Putamen (tissue), 1 donor: ENCODE measurements at places on chromosomes 16 and 17.

DNA sequence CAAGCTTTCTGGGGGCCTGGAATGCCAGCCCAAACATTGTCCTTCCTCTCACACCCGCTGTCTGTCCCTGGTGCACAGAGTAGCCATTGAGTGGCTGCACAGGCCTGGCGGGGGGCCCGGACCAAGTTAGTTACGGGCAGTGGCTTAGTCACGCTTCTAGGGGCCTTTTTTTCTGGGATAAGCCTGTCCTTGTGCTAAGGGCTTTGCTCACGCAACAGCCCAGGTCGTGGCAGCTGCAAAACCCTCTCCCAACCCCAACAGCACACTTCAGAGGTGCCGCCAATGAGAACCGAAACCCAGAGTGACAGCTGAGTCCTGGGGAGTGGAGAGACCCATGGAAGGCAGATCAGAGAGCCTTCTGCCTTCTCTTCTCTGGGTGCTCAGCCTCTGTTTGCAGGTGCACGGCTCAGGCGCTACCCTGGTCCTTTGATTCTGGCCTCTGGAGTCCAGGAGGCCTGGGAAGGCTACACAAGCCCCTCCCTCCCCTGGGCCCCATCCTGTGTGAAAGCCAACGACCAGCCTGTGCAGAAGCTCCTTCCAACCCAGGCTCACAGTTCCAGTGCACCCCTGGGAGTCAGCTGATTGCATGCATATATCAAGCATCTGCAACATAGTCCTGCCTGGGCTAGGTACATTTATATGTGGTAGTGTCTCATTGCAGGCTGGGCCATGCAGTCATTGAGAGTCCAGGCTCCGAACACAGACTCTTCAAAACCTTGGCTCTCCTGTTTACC lies 9.1 kb downstream of the WSCD1 start:
- peak; percentile 58 for DNase-seq

GRCh38 chr17:41284043-41284442 lies 8.5 kb downstream of the KRTAP9-7 start:
- DNase-seq: no peak

- no peak for DNase-seq
Observed at GRCh38 chr17:66684731-66685130, 150.2 kb upstream of the CACNG5 start.

DNA sequence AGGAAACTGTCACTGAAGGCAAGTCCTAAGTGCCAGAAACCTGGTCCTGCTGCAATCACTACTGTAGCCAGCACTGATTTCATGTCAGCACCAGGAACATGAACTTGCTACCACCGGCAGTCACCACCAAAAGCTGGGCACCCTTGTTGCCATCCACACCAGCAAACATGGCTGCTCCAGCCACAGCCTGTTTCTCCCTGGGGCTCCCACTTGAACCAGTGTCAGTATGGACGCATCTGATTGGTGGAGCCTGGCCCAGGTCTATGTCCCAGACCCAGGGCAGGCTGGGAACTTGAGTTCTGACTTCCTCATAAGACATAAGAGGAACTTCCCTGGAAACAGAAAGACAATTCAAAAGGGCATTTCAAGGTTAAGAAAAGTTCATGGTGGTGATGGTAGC lies 56.5 kb downstream of the COPRS start:
- DNase-seq: no peak

DNA sequence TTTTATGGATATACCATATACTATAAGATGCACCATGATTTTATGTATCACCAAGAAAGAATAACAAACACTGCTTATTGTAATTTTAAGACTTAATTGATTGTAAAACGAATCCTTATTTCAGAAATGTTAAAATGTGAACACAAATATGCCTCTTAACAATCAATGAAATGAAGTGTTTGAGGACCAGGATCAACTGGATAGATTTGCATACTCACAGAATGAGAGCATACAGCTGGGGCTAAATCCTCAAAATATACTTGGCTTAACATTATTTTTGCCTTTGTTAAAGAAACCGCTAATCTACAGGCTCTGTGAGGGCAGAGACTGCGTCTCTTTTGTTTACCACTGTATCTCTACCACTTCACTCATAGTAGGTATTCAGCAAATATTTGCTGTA lies 93.6 kb downstream of the SPACA3 start:
- DNase-seq: no peak

DNA sequence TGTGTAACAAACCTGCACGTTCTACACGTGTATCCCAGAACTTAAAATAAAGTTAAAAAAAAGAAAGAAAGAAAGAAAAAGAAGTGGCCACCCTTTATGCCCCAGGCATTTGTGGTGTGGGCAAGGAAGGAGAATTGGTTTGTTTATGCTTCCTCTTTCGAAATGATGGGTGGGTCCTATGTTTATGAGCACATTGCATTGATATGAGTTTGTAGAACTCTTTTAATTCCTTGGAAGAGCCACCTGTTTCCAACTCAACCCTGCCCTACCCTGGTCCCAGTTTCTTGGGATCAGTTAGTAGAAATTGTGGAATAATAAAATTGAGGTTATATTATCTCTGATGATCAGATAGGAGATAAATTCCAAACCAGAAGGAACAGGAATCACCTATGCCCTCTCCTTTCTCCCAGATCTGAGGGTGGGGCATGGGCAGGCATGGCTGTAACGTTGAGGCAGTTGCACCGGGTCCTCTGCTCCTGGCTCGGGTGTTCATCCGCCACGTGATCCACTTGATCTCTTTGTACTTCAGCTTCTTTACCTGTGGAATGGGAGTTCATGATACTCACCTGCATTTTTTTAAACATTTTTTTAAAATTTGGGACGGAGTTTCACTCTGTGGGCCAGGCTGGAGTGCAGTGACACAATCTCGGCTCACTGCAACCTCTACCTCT lies 15.9 kb downstream of the CHAD start:
- DNase-seq: no peak

- DNase-seq: no peak
Observed at GRCh38 chr16:81275064-81275532, 36.6 kb downstream of the BCO1 start.

- DNase-seq: no peak
Observed at GRCh38 chr17:79608624-79608959, 2.3 kb downstream of the RBFOX3 start.

DNA sequence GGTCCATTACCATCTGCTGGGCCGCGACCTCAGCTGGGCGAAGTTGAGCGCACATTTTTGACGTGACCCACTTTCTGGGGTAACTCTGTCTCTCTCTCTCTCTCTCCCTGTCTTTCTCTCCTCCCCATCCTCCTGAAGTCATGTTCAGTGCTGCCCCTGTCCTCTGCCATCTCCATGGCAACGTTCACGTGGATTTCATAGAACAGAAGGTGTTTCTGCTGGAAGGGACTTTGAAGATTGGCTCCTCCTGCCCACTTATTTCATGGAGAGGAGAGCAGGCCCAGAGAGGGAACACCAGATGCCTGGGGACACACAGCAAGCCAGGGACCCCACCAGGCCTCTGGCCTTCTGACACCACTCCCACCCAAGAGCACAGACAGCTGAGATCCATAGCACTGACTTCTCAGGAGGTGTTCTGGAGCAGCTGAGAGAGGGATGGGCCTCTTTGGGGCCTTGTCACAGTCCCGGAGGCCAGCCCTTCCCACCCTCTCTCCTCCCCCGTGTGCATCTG lies 4.2 kb upstream of the CCNF start:
- DNase-seq: no peak

DNA sequence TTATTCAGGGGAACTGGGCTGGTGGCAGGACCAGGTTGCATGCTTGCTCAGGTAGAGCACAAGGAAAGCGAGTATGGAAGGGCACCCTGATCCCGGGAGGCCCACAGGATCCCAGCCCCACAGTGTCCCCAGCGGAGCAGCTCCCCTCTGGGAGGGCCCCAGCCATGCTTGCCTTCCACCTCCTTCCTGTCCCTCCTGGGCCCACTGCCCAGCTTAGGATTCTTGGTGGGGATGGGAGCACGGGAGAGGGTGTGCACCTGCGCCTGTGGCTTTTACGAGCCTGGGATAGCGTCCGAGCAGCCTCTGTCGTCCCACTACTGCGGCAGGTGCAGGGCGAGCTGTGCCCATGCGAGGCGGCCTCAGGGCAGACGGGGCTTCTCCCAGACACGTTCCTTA lies 114.5 kb downstream of the BANP start:
- DNase-seq: no peak

- no peak for DNase-seq
Observed at GRCh38 chr16:26729951-26730541, 336.7 kb upstream of the C16orf82 start.

DNA sequence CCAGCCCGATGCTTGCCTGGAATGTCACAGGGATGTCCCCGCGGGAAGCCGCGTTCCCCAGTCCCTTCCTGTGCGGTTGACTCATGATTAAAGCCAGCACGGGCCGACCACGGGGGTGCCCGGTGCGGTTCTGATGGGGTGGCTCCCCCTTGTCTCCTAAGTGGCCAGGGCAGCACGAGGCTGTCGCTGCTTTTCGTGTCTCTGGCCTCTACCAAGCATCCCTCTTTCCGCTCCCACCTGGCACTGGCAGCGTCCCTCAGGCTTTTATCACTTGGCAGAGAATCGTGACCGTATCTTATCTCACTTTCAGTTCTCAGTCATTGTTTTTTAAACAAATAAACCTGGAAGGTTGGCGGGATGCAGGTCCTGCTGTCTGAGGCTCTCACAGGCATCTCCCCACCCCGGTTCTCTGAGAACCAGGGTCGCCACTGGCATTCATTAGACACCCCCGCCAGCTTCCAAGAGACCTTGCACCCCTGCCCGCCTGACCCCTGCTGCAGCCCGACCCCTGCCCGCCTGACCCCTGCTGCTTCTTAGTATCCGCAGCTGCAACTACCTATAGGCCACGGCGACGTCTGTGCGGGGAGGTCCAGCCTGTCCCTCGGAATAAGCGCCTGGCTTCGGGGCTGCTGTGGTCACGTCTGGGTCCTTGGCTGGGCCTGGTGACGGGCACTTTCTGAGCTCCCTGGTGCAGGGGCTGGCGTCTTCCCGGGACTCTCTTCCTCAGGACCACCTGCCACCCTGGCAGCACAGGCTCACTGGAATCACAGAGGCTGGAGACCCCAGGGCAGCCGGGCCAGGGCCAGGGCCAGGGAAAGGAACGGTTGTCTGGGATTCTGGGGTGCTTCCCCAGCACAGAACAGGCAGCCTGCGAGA lies 7.5 kb downstream of the C1QTNF8 start:
- no peak for DNase-seq

DNA sequence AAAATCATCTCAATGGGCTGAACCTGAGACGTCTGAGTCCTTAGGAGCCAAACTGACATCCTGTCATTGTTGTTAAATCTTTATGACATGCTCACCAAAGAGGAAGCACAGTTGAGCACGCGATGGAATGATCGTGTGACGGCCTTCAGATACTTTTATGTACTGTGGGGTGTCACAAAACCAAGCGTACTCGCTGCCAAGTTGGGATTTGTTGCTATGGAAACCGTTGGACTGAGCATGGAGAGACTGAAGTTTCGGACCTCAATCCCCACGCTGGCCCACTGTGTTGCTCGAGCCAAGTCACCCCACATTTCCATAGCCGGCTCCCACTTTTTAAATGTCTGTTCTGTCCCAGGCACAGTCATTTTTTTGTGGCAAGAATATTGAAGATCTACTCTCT lies 222.8 kb upstream of the SDK2 start:
- DNase-seq: no peak

GRCh38 chr17:81349397-81350319 lies 45.6 kb upstream of the BAHCC1 start:
- DNase-seq: no peak

DNA sequence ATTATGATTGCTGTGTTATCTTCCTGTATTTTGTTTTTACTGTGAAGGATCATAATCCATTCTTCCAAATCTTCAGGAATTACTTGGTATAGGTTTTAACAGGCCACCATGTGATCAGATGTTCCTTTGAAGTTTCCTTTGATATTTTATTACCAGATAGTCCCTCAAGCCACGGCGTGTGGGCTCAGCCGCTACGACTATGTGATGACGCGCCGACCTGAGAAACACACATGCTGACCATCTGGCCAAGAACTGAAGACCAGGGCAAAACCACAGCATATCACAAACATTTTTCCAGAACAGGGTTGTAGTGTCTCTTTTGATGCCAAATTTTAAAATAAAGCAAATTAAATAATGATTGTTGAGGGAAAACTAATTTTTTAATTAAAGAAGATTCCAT lies 47.3 kb downstream of the ZCCHC14 start:
- no peak for DNase-seq

DNA sequence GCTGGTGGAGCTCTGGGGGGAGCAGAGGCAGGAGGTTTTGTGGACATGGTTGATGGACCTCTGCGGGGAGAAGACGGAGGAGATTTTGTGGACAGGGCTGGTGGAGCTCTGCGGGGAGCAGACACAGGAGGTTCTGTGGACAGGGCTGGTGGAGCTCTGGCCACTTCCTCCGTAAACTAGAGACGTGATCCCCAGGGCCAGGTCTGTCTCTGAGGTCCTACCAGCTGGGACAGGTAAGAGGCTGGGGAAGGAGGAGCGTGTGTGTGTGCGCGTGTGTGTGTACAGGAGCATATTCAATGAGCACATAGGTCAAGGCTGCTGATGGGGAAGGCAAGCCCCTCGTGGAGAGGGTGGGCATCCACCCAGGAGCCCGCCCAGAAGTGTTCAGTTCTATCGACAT lies 20.6 kb downstream of the RPH3AL start:
- no peak for DNase-seq

DNA sequence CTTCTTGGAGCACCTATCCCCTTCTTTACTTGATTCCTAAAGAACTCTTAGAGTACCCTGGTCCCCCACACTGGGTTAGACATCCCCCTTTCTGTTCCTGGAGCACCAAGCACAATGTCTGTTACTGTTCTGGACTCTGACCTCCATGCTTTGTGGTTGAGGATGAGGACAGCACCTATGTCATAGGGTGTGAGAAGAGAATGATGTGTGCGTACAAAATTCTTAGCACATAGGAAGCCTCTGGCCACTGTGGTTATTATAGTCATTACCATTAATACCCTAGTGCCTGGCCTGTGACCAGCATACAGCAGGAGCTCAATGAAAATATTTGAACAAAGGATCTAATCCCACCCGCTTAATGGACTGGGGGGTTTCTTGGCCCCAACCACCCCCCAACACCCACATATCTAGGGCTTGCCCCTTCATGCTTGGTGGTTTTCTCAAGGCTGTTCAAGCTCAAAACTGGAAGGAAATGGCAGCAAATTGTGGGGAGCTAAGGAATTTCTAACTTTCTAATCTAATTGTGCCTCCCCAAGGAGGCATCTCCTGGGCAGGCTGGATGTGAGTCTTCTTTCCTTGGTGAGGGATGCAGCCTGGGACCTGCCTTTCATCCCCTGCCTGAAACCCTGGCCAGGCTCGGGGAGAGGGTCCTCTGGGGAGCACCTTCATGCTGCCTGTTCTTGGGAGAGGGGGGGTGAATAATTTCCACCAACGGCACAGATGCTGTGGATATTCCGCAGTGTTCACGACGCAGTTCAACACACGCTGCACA lies 1.5 kb upstream of the CMIP start:
- no peak for DNase-seq
